ENCODE measurements at places on chromosomes 5 and 9. TPM values are rescaled to one million over a fixed set of nuclear protein-coding genes. Genes with fewer than 3 reads are reported as not detected.

GRCh38 chr5:122259995-122260394 lies 52.0 kb upstream of the SNCAIP start:
- no peak for DNase-seq

Gene ZCCHC9
- total RNA-seq: 21.7 TPM

GRCh38 chr5:171166766-171167165 lies 142.3 kb upstream of the TLX3 start:
- no peak for DNase-seq

DNA sequence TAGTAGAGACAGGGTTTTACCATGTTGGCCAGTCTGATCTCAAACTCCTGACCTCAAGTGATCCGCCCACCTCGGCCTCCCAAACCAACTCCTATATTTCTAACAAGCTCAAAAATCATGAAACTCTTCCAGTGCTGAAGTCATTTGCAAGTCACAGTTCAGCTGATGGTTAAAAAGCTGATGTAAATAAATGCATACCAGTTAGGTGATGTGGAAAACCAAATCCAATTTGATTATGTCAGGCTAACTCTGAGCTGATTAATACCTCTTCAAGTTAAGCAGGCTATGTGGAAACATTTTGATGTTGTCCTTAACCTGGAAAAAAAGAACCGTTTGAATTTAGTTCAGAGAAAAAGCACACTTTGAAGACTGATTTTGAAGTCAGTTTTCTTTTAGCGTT lies 51.0 kb downstream of the TMEM252 start:
- DNase-seq: no peak

DNA sequence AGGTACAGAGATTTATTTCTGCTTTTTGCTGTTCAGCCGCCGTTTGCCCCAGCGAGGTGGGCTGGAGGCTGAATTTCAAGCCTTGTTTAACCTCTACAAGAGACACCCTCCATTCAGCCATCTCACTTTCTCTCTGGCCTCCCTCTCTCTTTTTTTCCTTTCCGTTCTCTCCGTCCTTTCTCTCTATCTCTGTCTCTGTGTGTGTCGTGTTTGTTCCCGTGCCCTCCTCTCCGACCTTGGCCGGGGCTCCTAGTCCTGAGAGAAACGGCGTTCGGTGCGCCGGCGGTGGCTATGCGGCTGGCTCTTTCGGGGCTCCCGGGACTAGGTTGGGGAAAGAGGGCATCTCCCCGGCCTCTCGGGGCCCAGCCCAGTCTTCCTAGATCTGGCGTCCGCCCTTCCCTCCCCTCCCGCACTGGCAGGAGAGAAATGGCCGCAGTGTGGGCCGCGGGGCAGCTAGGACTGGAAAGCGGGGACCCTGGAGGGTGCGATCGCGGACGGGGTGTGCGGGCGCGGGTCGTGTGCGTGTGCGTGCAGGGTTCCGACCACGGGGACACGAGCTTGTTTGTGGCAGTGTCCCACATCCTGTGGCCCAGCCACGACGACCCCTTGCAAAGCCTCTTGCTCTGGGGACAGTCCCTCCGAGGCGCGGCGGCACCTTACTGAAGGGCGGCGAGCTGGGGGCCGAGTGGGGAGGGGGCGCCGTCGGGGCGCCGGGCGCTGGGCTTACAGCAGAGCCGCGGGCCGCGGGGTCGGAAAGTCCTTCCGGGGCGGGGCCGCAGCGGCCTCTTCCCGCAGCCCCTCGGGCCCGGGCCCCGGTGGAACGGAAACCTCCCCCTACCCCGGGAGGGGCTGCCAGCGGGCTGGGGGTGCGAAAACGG lies 5.7 kb downstream of the LHX2 start:
- peak; percentile 78 for DNase-seq

Gene FOXD4
- 0.27 TPM for total RNA-seq

DNA sequence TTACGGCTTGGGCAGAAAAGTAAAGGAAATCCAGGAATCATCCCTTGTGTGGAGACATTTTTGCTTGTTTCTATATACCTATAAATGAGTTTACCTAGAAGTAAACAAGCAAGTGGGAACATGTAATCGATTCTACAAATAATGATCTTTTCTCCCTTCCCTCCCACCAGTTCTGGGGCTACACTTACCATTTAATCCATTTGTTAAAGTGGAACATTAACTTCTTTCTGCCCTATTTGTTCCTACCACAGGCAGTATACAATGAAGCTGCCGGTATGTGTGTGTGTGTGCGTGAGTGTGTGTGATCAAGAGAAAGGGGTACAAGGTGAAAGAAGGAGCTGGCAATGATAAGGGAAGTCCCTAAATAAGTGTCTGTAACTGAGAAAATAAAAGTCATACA lies 26.4 kb upstream of the ELL2 start:
- no peak for DNase-seq

DNA sequence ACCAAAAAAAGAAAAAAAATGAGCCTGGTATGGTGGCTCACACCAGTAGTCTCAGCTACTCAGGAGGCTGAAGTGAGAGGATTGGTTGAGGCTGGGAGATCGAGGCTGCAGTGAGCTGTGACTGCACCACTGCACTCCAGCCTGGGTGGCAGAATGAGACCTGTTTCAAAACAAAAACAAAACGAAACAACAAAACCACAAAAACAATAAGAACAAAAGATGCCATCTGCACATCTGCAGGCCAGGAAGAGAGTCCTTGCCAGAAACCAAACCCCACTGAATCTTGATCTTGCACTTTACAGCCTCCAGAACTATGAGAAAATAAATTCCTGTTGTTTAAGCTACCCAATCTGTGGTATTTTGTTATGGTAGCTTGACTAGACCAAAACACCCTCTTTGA lies 207.7 kb downstream of the YTHDC2 start:
- no peak for DNase-seq

Gene NR6A1
- total RNA-seq: 0.42 TPM

DNA sequence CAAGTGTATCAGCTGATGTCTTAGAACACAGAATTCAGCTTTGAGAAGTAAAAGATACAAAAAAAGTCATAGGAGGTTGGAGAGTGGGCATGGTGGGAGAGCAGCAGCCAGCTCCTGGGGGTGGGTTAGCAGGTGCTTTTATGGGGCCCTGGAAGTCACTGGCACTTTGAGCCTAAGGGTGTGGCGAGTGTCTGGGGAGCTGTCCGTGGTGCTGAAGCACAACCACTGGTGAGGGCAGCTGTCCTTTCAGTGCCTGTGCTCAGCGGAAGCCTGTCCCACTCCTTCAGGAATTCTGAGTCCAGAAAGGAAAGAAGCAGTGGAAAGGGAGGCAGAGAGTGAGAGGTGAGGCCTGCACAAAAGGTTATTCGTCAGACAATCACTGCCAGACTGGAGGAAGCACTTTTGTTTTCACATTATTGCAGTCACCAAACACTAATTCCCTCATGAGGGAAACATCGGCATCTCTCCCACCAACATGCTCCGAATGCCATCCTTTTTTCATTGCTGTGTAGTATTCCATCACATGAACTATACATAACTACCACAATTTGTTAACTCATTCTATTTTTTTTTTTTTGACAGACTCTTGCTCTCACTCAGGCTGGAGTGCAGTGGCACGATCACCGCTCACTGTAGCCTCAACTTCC lies 59.4 kb upstream of the RAPGEF1 start:
- DNase-seq: no peak

DNA sequence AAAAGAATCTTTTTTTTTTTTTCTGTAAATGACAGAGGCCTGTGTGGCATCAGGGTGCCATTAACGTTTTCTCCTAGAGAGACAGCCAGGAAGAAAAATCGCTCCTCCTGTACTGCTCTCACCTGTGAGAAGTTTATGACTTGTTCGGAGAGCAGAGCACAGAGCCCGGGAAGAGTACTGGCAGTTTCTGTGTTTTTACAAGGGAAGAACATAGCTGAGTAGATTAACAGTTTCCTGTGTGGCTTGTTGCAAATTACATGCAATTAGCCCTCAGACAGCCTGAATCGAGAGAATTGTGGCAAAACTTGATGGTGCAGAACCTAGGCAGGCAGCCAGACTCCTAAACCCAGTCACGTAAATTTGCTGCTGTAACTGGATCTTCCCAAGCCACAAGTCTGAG lies 32.1 kb downstream of the PRKACG start:
- no peak for DNase-seq

Gene TTLL11
- 23.7 TPM for total RNA-seq

Gene DAB2
- total RNA-seq: 119 TPM

All from aorta (tissue), 5 donors.